ENCODE measurements at places on chromosomes 12 and 14.

DNA sequence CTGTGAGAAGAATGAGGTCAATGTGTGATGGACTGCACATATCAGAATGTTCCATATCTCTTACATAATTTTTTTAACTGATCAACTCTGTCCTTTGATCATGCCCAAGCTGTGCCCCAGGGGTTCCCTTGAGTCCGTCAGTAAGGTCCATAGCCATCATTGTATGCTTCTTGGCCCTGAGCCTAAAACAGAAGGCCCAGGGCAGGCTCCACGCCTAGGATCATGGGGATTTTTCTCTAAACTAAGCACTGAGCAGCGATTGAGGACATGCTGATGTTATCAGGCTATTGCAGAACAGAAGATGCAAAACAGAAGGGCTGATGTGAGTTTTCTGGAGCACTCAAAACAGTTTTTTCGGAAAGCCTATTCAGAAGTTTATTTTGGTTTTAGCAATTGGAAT, 20.9 kb downstream of the RNASE9 start:
- DNase-seq: no peak

DNA sequence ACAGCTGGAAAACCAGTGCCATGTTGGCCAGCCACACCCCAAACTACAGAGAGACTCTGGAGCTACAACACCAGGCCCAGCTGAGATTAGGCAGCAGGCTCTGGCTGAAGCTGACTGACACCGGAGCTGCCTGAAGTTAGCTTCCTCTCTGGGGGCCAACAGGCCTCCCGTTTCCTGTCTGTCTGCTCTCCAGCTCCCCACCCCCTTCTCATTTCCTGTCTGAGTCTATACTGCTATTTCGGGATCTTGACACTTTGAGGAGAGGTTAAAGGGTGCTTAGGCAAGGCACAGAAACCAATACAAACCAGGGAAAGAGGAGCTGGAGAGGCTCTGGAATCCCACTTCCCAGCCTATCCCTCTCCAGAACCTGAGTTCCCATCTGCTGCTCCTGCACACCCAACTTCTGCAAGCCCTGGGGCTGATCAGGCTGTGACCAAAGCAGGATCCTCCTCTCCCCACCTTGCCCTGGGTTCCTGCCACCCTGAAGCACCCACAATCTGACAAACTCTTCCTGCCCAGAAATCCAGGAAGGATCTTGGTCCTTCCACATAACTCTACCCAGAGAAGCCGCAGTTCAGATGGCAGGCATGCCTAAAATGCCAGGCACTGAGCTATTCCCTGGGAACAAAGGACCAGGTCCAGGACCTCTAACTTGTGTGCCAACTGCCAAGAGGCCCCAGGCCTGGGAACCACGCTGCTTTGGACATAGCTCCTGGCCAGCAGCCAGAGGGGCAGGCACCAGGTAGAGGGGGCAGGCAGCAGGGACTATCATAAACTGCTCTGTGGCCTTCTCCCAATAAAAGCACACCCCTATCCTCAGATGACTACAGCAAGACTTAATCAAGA, 39.9 kb downstream of the PRPF40B start:
- no peak for DNase-seq

DNA sequence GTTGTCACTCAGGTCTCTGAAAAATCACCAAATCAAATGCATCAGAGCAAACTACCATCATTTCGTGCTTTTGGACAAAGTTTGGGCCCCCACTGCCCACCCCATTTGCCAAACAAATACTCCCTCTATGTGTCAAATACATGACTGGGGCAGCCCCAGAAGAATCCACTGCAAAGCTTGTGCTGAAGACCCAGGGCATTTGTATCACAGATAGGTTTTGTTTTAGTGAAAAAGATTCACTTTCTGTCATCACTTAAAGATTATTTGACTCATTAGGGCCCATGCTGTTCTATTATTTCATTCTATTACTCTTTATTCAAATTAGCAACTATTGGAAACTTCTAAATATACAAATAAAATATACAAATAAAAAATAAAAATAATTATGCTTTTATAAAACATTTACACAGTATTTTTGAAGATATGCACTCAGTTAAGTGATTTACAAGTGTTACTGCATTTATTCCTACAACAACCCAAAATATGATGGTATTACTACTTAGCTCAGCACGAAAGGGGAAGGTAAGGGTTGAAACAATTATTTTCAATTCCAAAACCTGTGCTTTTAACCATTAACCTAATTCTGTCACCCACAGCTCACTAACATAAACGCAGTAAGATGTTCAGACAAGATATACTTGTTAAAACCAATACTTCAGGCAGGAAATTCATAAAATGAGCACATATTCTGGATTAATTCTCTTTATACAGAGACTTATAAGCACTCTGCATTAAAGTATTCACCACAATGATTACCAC, 36.5 kb downstream of the LRIG3 start:
- DNase-seq: no peak

GRCh38 chr12:1448336-1448735, 146.0 kb downstream of the FBXL14 start:
- no peak for DNase-seq

- DNase-seq: no peak
Observed at GRCh38 chr12:103779410-103780092, 61.5 kb downstream of the NT5DC3 start.

DNA sequence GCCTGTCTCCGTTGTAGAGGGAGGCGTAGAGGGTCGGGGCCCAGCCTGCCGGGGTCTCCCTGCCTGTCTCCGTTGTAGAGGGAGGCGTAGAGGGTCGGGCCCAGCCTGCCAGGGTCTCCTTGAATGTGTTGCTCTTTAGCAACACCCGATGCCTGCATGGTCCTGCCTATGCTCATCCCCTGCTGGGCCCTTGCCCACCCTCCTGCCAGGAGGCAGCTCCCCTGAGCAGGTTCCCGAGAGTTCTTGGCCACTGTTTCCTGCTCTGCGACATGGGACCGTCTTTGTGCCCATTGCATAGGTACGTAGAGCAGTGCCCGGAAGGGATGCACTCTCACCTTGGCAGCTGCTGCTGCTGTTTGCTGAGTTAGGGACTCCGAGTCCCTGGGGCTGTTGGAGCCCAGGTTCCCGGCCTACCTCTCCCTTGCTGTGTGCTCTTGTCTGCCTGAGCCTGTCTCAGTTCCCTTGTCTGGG, 3.3 kb downstream of the KIF26A start:
- DNase-seq: peak; percentile 11

GRCh38 chr14:104477666-104478380, 101.7 kb upstream of the C14orf180 start:
- DNase-seq: no peak

GRCh38 chr12:1325666-1326065, 268.7 kb downstream of the FBXL14 start:
- no peak for DNase-seq

DNA sequence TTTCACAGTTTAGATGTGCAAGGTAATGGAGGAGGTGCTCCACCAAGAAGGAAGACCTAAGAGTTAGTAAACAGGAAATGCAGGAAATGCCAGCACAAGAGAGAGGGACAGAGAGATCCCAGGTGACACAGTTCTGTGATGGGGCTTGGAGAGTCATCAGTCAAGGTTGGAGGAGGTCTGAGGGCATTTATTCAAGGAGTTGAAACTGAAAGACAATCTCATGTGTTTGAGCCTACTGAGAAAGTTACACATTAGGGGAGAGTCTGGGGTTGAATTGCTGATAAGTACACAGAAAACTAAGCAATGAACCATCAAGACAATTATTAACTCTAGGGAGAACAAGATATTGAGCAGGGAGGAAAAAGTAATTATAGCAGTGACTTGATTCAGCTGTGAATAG, 138.5 kb downstream of the ANO6 start:
- DNase-seq: no peak

DNA sequence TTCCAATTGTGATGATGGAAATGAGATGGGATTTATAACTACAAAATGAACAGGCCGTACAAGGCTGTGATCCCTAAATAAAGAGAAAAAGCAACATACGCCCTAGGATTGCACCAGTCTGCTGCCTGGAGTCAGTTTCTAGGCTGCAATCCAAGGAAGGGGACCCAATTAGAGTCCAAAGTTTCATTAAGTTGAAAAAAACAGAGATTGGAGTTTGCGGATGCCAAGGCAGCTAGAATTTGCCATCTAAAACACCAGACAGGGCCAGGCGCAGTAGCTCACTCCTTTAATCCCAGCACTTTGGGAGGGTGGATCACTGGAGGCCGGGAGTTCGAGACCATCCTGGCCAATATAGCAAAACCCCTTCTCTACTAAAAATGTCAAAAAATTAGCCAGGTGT, 661.0 kb downstream of the RPS29 start:
- no peak for DNase-seq

- no peak for DNase-seq
Observed at GRCh38 chr14:56744016-56744415, 66.3 kb downstream of the OTX2 start.

DNA sequence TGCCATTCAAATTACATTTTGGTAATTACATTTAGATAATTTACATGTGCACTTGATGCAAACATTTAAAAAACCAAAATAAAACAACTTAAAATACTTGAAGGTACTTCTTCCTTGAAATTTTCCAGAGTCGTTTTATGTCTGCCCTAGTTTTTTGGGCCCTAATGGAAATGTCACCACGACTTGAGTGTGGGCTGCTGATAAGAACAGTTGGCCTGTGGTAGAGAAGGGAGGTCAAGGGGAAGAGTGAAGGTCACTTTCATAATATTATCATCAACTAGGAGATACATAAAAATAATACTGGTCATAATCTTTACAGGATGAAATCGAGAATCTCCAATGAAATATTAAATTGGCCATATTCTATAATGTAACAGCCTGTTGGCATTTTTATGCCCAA, 23.1 kb downstream of the ZDHHC17 start:
- DNase-seq: no peak

GRCh38 chr12:112971248-112971647, 7.1 kb upstream of the OAS2 start:
- DNase-seq: no peak

DNA sequence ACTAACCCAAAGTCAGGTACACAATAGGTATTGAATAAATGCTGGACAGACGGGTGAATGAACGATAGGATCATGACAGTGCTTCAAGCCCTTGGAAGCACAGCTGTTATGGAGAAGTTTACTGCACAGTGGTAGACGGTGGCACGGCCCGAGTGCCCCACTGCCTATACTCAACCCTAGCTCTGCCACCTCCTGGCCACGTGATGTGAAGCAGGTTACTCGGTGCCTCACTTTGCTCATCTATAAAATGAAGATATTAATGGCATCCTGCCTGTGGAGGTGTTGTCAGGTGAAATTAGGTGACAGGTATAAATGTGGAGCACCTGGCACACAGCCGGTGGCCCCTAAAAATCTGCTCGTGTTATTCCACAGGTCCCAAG, 5.8 kb downstream of the ASB2 start:
- DNase-seq: peak; percentile 70

GRCh38 chr14:34262127-34262910, 199.7 kb downstream of the SPTSSA start:
- no peak for DNase-seq

- DNase-seq: no peak
Observed at GRCh38 chr12:129494766-129495165, 409.1 kb downstream of the TMEM132D start.

DNA sequence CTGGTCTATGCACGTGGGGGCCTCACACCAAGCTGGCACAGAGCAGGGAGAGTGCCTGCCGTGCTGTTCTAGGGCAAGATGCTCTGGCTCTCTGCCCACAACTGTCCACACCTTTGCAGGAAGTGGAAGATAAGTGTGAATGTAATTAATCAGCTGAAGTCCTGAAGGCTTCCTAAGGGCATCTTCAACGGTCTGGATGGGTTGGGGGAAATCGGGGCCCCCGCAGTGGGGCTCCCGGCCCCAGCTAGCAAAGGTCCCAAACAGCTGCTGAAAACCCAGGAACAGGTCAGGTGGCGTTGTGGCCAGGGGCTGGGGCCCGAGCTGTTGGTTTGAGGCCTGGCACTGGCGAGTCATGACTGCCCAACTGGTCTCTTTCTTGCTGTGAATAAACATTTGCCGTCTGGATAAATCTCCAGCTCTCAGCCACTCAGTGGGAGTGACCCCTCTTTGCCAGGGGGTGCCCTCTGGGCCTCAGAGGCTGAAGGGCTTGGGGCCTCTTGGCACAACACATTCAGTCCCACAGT, 6.7 kb upstream of the SLC25A29 start:
- DNase-seq: no peak

GRCh38 chr12:123868791-123869190, 103.8 kb downstream of the CCDC92 start:
- DNase-seq: no peak

DNA sequence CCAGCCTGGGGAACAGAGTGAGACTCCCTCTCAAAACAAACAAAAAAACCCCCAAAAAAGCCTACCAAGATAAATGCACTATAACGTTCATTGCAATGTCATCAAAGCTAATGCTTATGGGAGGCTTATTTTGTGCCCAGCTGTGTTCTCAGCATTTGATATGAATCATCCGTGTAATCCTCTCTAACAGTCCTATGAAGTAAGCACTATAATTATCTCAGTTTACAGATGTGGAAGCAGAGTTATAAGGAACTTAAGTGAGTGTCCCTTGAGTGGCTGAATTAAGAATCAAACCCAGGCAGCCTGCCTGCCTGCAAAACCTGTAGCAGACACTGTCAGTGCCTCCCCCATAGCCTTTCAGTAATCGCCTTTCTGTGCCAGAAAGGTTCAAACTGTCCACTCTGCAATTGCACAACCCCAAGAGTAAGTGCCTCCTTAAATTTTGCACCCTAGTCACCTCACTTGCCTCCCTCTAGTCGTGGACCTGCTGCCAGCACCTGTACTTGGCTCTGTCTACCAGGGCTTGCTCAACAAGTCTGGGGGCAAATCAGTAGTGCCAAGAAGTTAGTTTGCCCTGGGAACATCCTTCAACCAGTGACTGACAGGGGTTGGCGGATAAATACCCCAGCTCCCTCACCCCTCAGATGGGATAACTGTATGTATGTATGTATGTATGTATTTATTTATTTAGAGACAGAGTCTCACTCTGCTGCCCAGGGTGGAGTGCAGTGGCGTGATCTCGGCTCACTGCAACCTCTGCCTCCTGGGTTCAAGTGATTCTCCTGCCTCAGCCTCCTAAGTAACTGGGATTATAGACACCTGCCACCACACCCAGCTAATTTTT, 23.8 kb upstream of the PPP1CC start:
- no peak for DNase-seq

GRCh38 chr12:92408072-92408900, 262.6 kb upstream of the BTG1 start:
- DNase-seq: peak; percentile 34

GRCh38 chr12:46468160-46468559, 95.6 kb upstream of the SLC38A2 start:
- no peak for DNase-seq

DNA sequence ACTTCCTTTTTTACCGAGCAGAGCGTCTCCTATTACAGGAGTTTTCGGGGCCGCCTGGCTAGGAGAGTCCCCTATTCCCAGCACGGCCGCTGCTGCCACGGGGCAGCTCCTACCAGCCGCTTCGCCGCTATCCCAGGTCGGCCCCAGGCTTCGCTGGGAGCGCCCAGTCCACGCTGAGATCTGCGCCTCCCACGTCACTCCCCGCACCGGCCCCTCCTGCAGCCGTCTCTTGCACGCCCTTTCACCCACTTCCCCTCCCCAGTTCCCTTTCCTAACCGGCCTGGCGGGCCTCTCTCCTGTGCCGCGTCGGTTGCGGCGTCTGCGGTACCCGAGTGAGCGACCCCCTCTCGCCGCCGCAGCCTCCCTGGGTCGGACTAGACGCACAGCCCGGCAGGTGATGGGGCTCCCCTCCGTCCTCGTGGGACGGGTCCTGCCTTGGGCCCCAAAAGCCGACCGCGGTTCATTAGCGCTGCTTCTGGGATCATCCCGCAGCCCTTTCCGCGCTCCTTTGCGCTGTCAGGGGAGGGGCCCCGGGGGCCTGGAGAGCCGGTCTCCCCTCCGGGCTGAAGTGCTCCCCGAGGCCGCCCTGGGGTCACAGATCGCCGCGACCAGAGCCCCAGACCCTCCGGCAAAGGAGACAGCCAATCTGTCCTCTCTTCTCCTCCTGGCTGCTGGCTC, 1318.4 kb downstream of the TMEM121 start:
- DNase-seq: peak; percentile 79
